ENCODE measurements at places on chromosomes 7 and 10.

DNA sequence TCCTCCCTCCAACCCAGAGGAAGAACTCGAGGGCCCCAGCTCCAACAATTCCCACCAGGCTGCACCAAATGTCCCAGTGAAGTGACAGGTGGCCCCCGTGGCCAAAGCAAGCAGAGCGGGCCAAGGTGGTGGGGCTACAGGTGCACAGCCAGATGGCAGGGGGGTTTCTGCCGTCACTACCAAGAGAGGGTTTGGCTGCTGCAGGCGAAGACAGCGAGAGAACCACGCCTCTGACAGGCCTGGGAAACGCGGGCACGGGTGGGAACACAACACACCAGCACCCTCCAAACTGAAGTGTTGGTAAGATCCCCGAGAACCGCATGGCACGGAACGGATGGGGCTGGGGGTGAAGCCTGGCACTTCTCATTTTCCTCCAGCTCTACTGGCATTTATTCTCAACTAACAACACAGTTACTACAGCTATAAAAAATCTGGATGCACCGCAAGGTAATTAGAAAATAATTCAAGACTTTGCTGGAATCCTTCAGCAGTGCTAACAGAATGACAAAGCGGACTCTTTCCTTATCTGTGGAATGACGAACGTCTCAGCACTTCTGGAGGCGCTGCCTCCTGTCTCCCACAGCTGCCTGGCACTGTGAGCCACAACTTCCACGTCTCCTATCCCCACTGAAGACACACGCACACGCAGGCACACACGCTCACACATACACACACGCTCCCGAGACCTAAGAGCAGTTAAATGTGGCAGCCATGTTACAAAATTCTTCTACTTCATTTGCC, 167.9 kb downstream of the TCERG1L start:
- DNase-seq, result no peak

GRCh38 chr7:877312-878232, 1.2 kb downstream of the GET4 start:
- DNase-seq, result no peak

- no peak for DNase-seq
These were observed 69.0 kb downstream of the CDH23 start for GRCh38 chr10:71465551-71466252.

- no peak for DNase-seq
These were observed 42.1 kb upstream of the SH2B2 start for GRCh38 chr7:102244601-102245000.

- no peak for DNase-seq
These were observed 39.5 kb upstream of the YAE1 start for GRCh38 chr7:39526666-39527065.

DNA sequence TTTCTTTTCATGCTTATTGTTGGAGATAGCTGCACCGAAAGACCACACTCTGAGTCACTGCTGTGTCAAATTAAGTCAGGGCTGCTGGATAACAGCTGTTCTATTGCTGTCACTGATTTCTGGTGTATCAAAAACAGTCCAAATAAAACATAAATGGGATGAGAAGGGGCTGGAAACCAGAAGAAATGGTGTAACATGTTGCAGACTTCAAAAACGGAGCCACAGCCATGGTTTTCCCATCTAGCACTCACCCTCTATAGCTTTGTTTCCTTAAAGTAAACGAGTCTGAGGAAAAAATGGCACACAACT, 103.3 kb upstream of the DIP2C start:
- no peak for DNase-seq

- no peak for DNase-seq
These were observed 149.2 kb downstream of the REEP3 start for GRCh38 chr10:63670291-63670898.

DNA sequence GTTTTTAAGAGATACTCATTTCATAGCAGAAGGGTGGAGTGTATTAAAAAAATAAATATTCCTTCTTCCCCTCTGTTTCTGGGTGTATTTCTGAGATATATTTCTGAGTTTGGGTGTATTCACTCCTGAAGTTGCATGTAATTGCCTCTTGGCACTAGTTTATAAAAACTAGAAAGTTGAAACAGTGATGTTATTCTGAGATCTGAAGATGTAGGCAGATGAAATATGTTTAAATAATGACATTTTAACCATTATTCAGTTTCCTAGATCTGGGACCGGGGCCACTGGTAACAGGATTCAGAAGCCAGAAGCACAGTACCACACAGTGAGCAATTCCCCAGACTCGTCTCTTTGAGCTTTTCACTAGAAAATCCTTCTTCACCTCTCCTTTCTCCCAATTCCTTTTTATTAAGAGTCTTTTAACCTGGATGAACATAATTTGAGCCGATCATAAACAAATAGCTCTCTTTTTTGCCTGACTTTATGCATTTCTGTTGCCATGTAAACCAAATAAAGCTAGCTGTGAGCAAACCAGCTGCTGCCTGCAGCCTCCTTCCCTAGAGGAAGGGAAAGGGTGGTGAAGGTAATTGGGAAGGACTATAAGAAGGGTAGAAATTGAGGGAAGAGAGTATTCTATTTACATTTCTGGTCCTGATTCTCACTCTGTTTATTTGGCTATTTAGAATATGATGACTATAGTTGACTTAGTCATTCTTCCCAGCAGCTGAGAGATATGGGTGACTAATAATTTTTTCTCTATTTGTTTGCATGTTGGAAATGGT, 101.8 kb upstream of the STRIP2 start:
- DNase-seq, result no peak

DNA sequence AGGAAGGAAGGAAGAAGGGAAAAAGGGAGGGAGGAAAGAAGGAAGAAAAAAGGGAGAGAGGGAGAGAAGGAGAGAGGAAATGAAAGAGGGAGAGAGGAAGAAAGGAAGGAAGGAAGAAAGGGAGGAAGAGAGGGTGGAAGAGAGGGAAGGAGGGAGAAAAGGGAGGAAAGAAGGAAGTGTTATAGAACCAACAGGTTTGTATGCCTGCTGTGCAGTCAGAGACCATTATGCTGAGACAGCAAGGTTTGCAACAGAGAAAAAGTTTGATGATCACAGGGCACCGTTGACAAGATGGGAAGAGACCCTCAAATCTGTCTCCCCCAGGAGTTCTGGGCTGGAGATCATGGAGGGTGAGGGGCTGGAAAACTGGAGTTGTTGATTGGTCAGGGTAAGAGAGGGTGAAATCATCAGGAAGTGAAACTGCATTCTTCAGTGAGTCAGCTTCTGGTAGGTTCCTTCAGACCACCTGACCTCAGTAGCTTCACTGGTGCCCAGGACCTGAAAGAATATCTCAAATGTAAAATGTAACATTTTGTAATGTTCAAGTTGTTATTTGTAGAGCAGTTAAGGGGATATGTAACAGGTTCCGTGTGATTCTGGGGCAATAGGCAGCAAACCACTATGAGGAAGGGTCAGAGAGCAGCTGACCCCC, 76.3 kb downstream of the JCAD start:
- DNase-seq, result no peak

- no peak for DNase-seq
These were observed 263.6 kb upstream of the ZMIZ1 start for GRCh38 chr10:78805176-78805575.

- no peak for DNase-seq
These were observed 16.9 kb downstream of the CYP26A1 start for GRCh38 chr10:93090619-93091018.

DNA sequence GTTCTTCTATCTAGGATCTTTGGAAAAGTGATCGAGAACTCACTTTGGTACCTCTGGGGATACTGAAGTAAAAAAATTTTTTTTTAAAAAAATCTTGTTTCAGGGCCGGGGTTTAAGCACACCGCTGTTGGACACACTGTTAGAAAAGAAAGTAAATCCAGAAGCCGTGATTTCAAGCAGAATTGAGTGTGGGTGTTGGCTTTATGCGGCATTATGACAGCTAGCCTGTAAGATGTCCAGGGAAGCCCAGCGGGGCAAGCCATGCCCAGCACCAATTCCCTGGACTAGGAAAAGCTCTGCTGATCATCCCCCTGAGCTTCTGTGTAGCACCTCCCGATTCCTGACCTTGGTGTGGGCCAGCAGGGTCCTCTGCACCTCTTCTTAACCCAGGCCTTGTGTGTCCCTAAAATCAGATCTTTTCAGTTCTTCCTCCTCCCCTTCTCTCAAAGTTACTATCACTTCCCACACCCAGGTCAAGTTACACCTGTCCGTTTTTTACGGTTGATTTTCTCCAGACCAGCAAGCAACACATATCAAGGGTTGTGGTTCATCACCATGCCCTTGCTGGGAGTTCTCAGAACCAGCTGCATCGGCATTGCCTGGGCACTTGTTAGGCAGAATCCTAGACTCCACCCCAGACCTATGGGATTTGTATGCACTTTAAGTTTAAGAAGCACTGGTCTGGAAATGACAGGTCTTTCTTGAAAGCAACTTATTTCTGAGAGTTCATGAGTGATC, 205.3 kb downstream of the TAX1BP1 start:
- DNase-seq, result no peak

GRCh38 chr7:155865830-155866525, 53.7 kb upstream of the SHH start:
- DNase-seq, result peak; percentile 62

DNA sequence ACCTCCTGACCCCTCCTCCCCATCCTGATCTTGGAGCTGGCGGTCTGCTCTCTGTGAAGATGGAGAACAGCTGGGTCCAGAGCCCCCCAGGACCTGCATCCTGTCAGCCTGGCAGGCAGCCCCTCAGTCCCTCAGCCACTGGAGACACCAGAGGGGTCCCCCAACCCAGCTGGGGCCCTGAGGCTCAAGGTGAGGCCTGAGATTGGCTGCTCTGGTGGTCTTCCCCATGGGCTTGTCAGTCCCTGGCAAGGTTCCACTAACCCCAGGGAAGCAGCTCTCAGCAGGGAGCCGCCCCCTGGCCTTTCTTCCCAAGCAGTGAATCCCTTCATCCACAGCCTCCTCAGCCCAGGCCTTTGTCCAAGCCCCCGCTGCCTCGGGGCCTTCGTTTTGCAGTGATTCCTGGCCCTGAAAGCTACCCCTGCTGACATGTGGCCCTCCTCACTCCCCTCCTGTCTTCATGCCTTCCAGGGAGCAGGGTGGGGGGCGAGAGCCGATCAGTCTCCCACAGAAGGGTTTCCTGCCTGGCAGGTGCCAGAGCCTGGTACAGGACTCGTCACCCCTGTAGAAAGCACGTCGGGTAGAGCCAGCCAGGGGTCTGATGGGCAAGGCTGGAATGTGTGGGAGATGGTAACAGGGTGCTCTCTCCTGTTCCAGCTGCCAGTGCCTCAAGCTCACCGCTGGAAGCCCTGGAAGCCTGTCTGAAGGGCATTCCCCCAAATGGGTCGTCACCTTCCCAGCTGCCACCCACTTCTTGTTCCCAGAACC, 48.5 kb downstream of the ZNF467 start:
- DNase-seq, result no peak

DNA sequence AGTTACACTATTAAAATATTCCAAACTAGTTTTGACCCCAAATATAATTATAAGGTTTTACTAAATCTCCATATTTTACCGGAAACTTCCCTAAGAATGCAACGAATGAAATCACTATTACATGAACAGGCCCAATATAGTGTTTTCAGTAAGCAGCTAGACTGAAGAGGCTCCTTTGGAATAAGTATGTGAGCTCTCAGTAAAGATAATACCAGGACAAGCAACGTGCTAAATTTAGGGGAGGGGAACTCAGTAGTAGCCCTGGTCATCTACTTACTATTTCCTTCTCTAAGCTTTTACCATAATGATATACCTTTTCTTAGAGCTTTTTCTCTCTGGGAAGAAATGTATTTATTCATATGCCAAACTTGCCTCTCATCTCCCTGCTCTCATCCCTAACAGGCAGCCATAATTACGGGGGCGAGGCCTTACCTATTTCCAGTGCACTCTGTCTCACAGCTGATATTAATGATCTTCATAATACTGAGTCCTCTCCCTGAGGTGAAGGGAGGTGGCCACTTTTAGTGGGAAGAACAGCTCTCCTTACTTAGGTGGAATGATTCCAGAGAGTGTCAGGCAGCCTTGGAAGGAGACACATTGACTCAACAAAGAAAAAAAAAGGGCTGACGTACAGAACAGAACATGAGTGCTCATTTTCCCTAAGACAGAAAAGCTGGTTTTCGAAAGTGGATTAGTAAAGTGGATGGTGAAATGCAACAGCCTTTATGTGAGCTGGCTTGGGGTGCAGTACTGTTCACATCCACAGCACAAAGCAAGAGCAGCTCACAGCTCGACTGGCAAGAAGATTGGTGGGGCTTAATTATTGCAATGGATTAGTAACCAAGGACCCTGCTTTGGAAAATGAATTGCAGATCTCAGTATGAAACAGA, 165.4 kb downstream of the GLI3 start:
- DNase-seq, result no peak

GRCh38 chr7:28037220-28038010, 143.2 kb downstream of the JAZF1 start:
- DNase-seq, result no peak

GRCh38 chr10:98309366-98310355, 41.7 kb upstream of the LOXL4 start:
- peak; percentile 84 for DNase-seq

DNA sequence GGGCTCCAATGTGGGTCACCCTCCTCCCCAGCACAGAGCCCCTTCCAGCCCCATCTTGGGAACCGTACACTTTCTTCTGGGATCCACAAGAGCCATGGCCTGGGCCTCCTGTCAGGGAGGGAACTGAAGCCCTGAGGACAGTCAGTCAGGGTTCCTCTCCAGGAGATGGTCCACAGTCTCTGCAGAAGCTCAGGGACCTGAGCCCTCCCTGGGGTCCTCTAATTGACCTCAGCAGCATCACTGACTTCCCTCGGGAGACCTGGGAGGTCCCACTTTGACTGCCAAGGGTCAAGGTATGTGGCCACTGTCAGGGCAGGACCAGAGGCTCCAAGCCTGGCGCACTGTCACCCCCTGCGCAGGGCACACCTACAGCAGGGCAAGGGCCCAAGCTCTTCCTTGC, 32.3 kb downstream of the NOD1 start:
- DNase-seq, result no peak

- no peak for DNase-seq
These were observed 1013.2 kb upstream of the PHF14 start for GRCh38 chr7:9960460-9960859.

DNA sequence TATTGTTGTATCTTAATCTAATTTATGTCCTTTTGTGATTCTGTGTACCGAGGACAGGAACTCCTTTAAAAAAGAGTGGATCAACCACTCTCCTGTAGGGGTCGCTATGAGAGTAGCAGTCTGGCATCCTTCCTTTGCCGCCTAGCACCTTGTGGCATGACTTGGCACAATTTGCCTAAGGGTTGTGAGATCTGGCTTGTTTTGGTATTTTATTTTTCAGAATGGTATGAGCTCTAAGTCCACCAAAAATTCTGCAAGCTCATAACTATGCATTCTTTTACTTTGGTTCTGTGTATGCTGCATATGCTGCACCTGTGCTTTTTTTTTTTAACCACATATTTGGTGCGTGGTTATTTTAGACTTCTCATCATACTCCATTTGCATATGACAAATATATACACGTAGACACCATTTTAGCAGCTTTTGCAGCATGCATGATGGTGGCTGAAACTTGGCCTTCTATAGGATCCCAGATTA, 112.8 kb downstream of the CDK14 start:
- DNase-seq, result no peak
